ENCODE measurements at places on chromosomes 1 and 21. TPM values are rescaled to one million over a fixed set of nuclear protein-coding genes. Genes with fewer than 3 reads are reported as not detected.

DNA sequence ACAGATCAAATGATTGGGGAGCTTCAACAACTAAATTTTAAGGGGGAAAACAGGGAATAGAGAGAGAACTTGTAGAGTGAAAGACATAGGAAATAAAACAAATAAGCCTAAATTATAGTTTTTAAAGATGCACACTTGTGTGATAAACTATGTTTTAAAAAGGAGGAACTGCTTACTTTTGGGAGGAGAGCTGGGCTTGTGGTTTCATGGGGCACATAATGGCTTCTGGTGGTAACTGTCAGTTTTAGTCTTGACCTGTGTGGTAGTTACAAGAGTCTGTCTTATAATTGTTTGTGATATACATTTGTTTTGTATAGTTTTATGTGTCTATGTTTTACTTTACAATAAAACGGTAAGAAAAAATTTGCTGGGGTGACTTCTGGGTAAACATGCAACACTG lies 165.3 kb downstream of the COL24A1 start:
- H3K4me1 ChIP-seq, result peaks cover 4% of the 10 kb centered on the region
- H3K4me3 ChIP-seq, result no peak overlapping the region
- DNase-seq, result no peak
- H3K27ac ChIP-seq, result no peak overlapping the region
- H3K27me3 ChIP-seq, result no peaks in the 10 kb centered on the region

- H3K27ac ChIP-seq, result no peak overlapping the region
- no peak for DNase-seq
- no peaks in the 10 kb centered on the region for H3K27me3 ChIP-seq
- no peak overlapping the region for H3K4me3 ChIP-seq
- no peaks in the 10 kb centered on the region for H3K36me3 ChIP-seq
Observed at GRCh38 chr21:35491114-35491513, 442.0 kb upstream of the RUNX1 start.

The CDA gene
- total RNA-seq, result 5.7 TPM

GRCh38 chr1:9787702-9788101 lies 36.1 kb downstream of the CLSTN1 start:
- no peak overlapping the region for H3K4me3 ChIP-seq
- no peak for DNase-seq
- H3K27me3 ChIP-seq, result no peaks in the 10 kb centered on the region
- H3K27ac ChIP-seq, result no peak overlapping the region

GRCh38 chr1:67689267-67690017 lies 4.4 kb downstream of the GADD45A start:
- H3K4me3 ChIP-seq, result no peak overlapping the region
- no peak for DNase-seq
- no peaks in the 10 kb centered on the region for H3K36me3 ChIP-seq
- no peak overlapping the region for H3K27ac ChIP-seq
- H3K27me3 ChIP-seq, result no peaks in the 10 kb centered on the region
